Eye (tissue), 1 donor: ENCODE measurements at places on chromosomes 7 and 10.

GRCh38 chr7:158068853-158069252, 518.8 kb downstream of the PTPRN2 start:
- DNase-seq: peak; percentile 56

- DNase-seq: peak; percentile 89
Measured at GRCh38 chr10:54800741-54801421, at the start of gene PCDH15. PCDH15 (minus strand) TSS chr10:54801231; CDS start chr10:54664262, 136,969 bp downstream.

DNA sequence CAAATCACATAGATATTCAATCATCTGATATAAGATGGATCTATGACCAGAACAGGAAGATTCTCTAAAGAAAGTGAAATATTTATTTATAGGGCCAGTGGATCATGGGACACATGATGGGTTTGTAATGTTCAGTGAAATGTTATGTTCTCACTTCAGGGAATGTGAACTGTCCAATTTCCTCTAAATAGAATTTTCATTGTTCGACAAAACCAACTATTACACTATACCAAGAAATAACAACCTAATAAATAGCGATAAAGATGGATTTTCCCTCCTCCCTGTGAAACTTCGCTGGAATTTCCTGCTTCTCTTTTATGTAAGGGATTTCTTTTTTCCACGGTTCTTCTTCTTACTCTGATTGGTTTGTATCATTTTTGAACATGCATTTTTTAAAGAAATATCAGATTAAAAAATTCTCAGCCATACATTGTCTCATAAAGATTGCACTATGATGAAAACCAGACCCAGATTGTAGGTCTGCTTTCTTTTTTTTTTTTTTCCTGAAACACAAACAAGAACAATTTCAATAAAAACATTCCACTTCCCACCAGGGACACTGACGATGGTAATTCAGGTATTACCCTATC, 139.8 kb upstream of the ZEB1 start:
- no peak for DNase-seq

- no peak for DNase-seq
Measured at GRCh38 chr7:16669581-16669980, 23.6 kb downstream of the BZW2 start.

DNA sequence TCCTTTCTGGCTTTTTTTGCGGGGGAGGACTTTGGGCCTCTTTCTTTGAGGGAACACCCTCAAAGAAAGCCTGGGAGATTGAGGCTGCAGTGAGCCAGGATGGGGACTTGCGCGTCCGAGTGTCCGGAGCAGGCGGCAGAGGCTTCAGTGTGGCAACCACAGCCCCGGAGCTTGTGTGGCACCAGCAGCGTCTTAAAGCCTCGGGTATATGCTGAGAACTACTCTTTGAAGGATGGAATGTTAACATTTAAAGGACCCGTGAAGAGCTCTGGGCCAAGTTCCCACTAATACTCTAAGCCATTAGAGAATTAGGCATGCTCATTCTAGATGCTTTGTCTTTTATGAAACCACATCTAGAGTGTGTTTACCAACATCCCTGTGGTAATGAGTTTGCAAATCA, 168.2 kb downstream of the SEPTIN7 start:
- DNase-seq: no peak

DNA sequence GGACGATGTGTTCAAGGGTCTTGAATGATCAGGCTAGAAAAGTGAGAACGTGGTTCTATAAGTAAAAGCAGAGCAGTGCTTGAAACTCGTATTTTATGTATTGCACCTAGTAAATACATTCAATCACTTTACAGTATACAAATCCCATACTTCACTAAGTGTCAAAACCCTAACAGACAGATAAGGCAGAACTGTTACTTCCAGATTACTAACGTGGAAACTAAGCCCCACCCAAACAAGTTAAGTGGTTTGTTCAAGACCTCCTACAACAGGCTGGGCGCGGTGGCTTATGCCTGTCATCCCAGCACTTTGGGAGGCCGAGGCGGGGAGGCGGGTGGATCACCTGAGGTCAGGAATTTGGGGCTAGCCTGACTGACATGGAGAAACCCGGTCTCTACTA, 9.2 kb upstream of the MYO1G start:
- no peak for DNase-seq

DNA sequence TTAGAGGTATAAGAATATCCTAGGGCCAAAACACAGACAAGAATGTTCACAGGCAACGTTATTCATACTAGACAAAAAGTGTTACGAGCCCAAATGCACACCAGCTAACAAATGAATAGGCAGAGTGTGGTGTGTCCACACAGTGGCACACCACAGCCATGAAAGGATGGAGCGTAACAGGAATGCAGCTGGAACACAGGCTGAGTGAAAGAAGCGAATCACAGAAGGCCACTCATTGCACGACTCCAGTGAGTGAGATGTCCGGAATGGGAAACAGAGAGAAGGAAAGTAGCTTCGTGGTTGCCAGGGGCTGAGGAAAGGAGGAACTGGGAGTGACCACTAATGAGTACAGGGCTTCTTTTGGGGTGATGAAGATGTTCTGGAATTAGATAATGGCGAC, 198.8 kb downstream of the TNS3 start:
- DNase-seq: peak; percentile 49

- no peak for DNase-seq
Measured at GRCh38 chr7:4169455-4169854, 512.6 kb upstream of the FOXK1 start.

DNA sequence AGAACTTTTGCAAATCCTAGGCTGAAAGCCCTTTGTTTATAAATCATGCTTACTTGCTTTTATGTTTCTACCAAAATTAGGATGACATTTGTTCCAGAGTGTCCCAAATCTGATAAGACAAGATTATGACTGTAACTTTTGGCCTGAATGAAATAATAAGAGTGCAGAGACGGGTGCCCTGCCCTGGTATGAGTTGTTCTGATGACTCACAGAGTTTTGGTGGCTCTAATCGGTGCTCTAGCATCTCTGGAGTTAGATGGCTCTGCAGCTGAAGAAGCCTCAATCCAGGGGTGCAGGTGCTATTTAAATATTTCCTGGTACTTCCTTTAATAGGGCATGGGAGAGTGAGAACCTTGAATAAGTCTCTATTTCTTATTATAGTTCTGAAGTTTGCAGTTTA, 102.2 kb upstream of the ELMO1 start:
- no peak for DNase-seq

DNA sequence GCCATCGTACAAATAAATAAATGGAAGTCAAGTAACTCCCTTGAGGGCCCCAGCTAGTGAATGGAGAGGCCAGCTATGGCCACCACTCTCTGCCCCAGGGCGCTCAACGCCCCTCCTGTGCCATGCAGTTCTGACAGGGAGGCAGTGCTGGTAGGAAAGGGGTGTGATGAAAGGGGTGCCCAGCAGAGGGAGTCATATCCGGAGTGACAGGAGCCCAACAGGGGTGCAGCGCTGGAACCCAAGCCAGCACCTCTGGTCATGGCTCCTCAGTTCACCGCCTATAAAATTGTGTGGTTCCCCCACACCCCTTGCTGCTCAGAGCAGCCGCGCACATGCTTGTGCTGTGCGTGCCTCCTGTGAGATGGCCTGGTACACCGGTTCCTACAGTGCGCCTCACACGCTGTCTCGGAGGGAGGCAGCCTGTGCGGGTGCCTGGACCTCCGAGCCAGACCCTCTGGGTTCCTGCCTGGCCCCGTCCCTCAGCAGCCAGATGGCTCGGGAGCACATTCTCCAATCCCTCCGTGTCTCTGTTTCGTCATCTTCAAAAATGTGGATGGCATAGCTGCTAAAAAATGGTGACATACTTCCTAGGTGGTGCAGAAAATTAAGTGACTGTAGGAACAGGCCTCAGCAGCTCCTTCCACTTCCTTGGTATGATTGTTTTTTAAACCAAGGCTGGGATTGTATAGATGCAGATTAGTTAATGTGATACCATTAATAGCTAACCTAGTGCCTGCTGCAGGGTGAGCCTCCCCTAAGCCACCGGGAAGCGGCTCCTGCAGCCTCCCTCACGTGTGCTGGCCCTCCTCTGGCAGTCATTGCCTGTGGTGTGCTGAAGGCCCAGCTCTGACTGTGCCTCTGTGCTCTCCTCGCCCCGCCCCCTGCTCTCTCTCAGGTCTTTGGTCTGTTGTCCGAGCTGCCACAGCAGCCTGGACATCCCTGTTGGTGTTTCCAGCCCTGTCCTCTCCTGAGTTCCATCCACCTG, 125.8 kb downstream of the EGFR start:
- DNase-seq: no peak

DNA sequence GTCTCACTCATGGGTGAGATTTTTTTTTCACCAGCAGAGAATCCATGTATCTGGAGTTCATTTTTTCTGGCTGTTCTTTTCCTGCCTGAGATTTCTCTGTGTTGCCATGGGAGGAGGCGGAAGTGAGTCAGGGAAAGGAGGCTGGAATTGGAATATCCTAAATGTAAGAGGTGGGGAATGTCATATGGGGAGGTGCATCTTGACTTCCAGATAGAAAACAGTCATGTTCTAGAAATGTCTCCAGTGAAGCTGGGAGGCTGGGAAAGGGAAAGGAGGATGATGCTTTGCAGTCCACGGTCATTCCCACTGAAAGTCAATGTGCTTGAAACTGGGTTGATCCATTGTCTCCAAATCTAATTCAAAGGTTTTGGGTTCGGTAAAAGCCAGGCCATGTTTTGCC, 39.7 kb upstream of the HPS1 start:
- no peak for DNase-seq

DNA sequence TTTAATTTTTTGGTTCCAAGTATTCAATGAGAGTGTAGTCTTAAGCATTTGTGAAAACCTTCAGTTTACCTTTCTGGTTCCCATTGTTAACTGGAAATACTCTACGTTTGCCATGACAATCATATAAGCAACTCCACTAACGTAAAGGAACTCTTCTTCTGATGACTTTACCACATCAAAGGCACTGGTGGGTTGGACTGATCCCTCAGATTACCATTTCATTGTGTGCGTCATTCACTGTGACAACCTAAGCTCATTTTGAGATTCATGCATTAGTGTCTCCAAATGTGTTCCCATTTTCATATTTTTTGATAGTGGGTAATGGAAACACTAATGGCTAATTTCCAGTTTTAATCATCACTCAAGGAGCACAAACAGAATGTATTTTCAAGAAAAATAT, 119.9 kb upstream of the COL1A2 start:
- no peak for DNase-seq

DNA sequence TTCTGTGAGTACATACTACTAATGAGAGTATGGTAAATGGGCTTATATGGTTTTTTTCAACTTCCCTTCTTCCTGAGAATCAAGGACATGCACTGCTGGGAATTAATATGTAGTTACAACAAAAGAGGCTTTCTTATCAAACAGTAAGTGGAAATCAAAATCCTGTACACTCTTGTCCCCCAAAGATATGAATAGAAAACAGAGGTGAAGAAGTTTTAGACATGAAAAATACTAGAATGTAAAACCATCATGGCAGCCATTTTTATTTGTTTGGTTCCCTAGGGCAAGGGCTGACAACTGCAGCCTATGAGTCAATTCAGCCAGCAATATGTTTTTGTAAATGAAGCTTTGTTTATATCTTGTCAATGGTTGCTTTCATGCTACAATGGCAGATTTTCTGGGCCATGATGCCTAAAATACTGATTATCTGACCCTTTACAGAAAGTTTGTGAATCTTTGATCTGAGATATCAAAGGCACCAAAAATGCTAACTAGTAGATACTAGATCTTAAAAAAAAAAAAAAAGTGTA, 422.4 kb downstream of the PARD3 start:
- DNase-seq: no peak

DNA sequence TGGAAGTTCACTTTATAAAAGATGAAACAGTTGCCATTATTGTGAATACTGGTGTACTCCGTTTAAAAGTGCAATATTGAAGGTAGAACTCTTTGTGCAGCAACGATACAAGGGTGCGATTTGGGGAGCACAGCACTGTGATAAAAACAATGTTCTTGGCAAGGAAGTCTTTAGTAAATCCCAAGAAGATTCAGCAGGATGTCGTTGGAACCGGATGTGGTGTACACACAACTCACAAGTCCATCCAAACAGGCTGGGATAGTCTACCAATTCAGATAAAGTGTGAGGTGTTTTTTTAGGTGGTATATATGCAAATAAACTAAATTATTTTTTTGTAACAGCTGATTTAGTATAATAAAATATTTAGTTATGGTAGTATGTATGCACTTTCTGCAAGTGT, 46.7 kb downstream of the ZNF777 start:
- no peak for DNase-seq

DNA sequence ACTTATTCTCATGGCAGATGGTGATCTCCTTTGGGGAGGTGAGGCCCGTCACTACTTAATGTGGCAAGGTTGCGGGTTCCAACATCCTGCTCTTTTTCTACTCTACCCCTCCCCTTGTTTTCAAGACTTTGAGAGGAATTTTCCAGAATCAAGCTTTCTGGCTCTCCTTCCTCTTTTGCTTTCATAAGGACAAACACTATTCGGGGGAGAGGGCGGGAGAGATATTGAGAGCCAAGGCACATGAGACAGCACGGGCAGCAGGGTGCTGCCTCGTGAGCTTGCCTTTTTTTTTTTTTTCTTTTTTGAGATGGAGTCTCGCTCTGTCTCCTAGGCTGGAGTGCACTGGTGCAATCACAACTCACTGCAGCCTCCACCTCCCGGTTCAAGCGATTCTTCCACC, 6.9 kb upstream of the PFKFB3 start:
- DNase-seq: no peak

- DNase-seq: no peak
Measured at GRCh38 chr10:93491602-93492121, 4.8 kb upstream of the CEP55 start.

DNA sequence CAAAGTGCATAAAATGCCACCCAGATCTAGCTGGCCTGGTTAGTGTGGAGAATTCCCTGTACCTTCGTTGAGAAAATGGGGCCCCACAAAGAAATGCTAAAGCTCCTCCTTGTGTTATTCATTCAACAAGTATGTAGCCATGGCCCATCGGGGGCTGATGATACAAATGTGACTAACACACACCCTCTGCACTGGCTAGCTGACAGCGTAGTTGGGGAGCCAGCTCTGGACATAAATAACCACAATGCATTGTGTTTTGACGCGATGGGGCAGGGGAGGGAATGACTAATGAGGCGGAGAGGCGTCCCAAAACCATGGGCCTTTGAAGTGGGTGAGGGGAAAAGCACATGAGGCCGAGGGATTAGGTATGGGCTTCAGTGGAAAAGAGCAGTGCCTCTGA, 28.2 kb upstream of the ASL start:
- no peak for DNase-seq
